ENCODE measurements at places on chromosomes 7 and 10.

DNA sequence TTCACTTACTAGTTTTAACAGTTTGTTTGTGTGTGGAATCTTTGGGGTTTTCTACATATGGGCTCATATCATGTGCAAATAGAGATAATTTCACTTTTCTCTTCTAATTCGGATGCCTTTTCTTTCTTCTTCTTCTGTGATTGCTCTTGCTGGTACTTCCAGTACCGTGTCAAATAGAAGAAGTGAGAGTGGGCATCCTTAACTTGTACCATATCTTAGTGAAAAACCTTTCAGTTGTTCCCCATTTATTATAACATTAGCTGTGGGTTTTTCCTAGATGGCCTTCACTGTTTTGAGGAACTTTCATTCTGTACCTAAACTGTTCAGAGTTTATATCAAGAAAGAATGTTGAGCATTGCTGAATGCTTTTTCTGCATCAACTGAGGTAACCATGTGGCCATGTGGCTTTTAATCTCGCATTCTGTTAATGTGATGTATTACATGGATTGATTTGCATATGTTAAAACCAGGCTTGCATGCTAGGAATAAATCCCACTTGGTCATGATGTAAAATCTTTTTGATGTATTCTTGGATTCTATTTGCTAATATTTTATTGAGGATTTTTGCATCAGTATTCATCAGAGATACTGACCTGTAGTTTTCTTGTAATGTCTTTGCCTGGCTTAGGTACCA lies 78.7 kb downstream of the FAM107B start:
- no peak for DNase-seq

- DNase-seq: peak; percentile 62
Observed at GRCh38 chr7:954330-955238, at the start of gene ADAP1. TSS of gene ADAP1 (minus strand) at chr7:954680. CDS start at chr7:954477, 203 bp downstream.

DNA sequence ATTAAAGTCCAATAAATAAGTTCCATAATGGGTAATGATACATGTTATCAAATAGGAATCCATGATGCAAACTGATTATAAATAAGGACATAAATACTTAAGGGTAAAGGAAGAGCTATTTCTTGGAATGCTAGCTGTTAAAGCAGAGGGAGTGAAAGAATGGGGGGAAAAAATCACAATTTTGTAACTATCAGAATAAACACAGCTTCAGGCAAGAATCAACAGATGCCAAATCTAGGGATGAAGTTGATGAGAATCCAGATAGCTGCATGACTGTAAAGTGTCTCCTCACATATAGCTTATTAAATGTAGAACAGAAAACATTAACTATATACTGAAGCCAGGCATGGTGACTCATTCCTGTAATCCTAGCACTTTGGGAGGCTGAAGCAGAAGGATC lies 4.9 kb downstream of the IPMK start:
- no peak for DNase-seq

DNA sequence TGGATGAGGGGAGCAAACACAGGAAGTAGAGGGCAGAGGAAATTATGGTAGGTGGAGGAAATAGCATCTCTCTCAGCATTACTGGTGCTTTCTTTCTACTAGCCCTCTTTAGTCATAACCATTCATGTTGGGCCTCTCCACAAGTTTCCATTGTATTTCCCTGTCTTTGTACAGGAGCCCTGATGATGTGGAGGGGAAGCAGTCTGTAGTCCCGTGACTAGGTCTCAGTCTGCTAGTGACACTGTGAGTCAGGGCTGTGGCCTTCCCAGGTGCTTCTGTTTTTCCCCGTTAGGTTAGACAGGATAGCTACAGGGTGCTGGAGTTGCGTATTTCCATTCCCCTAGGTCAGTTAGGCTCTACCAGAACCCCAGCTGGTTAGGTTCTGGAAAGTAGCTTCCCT lies 82.9 kb upstream of the NAMPT start:
- no peak for DNase-seq

GRCh38 chr7:522071-522950 lies 2.7 kb upstream of the PDGFA start:
- peak; percentile 57 for DNase-seq

DNA sequence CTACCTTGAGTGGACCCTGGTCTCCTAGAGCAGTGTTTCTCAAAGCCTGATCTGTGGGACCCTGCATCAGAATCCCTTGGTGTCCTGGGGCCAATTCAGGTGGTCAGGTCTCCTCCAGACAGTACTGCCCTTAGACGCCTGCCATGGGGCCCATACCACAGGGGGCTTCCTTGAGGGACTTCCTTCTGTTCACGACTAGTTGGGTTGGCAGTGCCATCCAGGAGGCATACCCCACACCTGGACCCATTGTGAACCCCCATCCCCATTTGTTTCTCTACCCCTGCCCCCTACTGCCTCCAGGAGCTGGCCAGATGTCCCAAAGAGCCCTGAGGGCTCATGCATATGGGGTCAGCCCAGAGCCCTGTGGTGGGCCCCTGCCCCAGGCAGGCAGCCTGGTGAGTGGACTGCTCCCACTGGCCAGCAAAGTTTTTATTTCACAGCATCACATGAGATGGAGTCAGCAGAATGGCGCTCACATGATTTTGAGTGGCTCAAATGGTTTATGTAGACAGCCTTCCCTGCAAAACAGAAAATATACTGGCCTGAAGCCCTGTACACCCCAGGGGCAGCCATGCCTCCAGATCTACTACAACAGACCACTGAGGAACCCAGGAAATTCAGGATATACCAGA lies 259.9 kb upstream of the ZMIZ1 start:
- DNase-seq: no peak

GRCh38 chr7:130741331-130741995 lies 7.5 kb upstream of the KLF14 start:
- no peak for DNase-seq

DNA sequence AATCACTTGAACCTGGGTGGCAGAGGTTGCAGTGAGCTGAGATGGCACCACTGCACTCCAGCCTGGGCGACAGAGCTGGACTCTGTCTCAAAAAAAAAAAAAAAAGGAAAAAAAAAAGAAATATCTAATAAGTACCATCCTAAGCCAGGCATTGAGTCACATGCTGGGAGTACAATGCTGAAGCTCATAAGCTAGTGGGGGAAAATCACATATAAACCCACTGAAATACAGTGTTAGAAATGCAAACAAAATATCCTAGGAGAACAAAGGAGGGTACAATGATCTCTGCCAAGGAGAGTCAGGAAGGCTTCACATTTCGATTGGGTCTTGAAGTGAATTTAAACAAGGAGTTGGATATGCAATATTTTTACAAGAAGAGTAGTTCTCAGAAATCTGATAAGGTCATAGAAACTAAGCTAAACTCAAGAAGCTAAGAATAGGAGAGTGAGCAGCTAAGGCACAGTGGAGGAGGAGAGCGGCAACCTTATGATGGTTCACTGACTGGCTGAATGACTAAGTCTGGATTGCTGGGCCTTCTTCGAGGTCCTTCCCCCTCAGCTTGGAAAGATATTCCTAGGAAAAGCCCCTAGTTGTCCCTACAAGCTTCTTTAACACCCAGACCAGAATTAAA lies 115.5 kb downstream of the PHTF2 start:
- DNase-seq: no peak

- DNase-seq: no peak
Observed at GRCh38 chr10:118633786-118634185, 38.3 kb upstream of the PRLHR start.

GRCh38 chr7:125299003-125299765 lies 369.6 kb upstream of the POT1 start:
- DNase-seq: no peak

DNA sequence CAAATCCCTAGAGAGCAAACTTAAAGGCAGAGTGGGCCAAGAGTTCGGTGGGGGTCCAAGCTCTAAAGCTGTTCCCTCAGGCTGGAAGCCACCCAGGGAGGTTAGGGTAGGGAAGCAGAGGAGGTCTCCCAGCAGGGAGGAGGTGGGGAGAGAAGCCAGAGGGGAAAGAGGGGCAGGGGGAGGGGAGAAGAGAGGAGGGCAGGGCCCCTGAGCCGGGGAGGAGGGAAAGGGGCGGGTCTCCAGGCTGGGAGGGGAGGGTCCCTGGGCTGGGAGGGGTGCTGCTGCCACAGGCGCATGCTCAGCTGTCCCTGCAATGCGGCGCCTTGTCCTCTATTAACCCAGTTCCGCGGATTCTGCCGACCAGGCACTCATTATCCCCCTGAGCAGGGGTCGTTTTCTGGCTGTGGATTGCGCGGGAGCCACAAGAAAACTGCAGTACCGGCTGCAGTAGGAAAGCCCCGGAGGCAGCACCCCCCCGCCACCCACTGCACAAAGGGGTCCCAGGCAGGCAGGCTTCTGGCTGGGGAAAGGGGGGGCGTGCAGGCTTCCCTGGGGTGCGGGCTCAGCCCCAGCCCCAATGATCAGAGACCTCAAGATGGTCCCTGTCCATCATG lies 49.3 kb downstream of the CAMK2B start:
- no peak for DNase-seq

DNA sequence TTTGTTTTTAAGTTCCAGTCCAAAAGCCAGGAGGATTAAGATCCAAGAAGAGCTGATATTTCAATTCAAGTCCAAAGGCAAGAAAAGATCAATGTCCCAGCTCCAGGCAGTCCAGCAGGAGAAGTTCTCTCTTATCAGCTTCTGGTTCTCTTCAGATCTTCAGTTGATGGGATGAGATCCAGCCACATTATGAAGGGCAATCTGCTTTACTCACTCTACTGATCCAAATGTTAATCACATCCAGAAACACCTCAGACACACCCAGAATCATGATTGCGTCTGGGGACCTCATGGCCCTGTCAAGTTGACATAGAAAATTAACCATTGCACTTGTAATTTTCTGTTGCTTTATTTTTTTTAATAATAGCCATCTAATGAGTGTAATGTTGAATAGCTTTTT lies 178.4 kb downstream of the HERPUD2 start:
- no peak for DNase-seq

Data from urothelium cell line (cell line).